Fibroblast of skin of scalp (primary cell): ENCODE measurements at places on chromosomes 3 and 15.

DNA sequence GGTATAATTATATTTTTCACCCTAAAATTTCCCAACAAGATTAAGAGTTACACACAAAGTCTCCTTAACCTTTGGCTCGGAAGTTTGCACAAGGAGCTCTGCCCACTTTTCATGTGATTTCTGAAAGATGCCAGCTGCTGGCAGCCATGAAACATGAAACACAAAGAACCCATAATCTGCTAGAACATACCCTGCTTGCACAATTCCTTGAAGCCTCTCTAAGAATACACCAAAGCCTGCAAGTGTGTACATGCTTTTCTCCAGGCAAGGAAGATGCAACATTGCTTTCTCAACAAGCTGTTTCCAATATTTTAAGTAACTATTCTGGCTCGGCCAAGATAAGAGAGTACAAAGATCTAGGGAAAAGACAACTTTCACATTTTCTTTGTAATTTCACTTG, 182.0 kb upstream of the WNT5A start:
- DNase-seq, result no peak

GRCh38 chr3:112767177-112767576, 79.5 kb downstream of the CD200R1L start:
- no peak for DNase-seq

GRCh38 chr3:187849016-187849654, 103.9 kb upstream of the BCL6 start:
- DNase-seq, result no peak

GRCh38 chr15:20645956-20646355, 104.4 kb upstream of the GOLGA6L6 start:
- no peak for DNase-seq

DNA sequence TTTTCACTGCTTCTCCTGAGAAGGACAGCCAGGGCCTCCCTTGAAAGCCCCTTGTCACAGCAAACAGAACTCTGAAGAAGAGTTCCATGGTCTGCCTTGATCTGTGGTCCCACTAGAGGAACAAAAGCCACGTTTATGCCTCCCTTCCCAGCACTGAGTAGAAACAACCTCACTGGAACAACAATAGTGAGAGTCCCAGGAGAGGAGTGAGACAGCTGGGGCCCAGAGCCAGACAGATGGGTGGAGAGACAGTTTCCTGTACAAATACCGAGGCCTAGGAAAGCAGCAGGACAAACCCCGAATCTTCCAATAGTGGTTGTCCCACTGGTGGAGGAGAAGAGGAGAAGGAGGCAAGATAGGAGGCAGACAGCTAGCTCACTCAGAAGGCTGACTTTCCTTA, 106.1 kb downstream of the WDR76 start:
- no peak for DNase-seq

GRCh38 chr3:183959214-183959613, 58.5 kb downstream of the ABCC5 start:
- DNase-seq, result no peak

GRCh38 chr15:31078471-31078870, 23.1 kb downstream of the TRPM1 start:
- DNase-seq, result no peak

GRCh38 chr3:55511895-55512570, 24.9 kb upstream of the WNT5A start:
- DNase-seq, result peak; percentile 74

- DNase-seq, result no peak
Observed at GRCh38 chr3:23830869-23831484, 25.2 kb downstream of the UBE2E1 start.

DNA sequence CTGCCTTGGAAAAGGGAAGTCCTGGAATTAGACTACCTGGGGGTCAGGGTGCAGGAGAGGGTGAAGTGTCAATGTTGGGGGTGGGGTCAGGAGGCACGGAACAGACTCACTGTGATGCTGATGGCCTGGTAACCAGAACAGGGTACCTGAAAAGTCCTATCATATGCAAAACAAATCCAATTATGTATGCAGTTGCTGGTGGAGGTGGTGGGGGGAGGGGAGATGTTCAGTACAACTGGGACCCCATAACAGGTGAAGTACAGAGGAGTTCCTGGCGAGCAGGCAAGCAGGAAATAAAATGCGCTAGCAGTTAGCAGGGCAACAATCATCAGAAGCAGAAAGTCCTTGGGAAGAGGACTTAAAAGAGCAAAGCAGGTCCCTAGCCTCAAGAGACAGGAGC, 4.2 kb upstream of the KATNBL1 start:
- no peak for DNase-seq
